ENCODE measurements at places on chromosomes 4 and X.

DNA sequence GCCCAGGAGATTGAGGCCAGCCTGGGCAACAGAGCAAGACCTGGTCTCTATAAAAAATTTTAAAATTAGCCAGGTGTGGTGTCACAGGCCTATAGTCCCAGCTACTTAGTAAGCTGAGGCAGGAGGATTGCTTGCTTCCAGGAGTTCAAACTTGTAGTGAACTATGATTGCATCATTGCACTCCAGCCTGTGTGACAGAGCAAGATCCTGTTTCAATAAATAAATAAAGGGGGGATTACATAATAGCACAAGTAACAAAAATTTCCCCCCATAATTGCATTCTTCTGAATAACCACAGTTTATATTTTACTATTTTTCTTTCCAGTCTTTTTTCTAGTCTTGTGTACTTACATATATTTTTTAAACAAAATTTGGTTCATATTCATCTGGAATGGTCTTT, 135.6 kb downstream of the CHIC2 start:
- DNase-seq: no peak

GRCh38 chrX:72019487-72019886, 108.8 kb downstream of the NHSL2 start:
- DNase-seq: no peak

DNA sequence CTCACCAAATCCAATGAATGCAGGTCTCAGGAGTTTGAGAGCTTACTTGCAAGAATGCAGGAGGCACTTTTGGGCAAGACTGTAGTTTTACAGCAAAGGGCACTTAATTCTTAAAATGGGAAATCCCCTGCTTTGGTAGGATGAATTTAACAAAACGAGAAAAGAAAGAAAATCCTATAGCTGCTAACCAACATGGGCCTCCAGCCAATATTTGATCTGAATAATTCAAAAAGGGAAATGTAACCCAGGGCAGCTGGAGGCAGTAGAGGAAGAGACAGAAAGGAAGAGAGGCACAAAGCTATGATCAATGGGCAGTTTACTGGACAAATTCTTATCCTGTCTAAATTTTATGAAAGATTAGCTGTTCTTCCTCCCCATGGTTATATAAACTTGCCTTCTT, 142.3 kb downstream of the SH3KBP1 start:
- DNase-seq: no peak

DNA sequence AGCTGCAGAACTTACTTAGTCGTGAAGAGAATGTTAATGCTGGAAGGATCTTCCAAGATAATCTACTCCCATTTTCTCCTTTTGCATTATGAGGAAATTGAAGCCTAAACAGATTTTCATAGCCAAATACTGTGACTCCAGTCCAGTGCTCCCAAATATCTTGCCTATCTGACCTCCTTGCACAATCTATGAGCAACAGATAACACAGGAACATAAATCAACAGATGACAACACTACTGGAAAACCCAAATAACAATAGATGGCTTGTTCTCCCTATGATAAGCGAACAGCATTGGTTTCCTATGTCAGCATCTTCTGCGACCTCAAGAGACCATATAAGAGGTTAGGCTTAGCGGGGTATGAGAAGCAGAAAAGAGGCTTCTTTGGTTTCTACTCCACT, 88.0 kb downstream of the CORIN start:
- no peak for DNase-seq

DNA sequence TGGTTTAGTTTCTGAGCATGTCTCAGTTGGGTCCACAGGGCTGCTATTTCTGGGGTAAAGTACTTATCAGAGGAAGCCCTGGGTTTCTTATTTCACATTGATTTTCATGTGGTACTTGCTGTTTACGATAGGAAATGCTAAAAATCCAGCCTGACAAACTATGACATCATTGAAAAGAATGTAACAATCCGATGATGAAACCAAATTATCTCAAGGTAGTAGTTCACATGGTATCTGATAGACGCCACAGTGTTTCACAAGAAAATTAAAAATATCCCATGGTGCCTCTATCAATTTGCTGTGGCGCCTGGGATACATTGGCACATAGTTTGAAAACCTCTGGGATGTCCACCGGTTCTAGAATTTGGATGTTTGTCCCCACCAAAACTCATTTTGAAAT, 418.9 kb upstream of the RPS6KA3 start:
- DNase-seq: no peak

GRCh38 chr4:53547983-53548382, 43.3 kb downstream of the LNX1 start:
- DNase-seq: no peak

GRCh38 chr4:180665994-180666824, 1577.0 kb upstream of the TENM3 start:
- DNase-seq: peak; percentile 44

DNA sequence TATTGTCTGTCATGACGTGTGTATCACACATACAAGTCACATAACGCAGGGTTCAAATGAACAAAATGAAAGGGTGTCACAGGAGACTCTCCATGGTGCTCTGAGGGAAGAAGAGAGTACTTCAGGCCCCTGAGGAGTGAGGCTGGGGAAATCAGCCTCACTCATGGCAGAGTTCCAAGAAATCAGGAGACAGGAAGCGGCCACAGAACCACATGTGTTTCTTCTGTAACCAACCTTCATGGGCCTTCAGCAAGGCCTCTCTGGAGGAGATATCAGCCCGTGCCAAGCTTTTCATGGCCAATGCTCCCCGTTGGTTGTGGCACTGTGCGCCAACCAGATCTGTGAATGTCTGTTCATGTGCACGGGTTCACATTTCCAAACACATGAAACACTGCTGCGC, 76.0 kb downstream of the NAT8L start:
- DNase-seq: no peak

GRCh38 chr4:52843351-52843750, 18.8 kb upstream of the RASL11B start:
- no peak for DNase-seq

DNA sequence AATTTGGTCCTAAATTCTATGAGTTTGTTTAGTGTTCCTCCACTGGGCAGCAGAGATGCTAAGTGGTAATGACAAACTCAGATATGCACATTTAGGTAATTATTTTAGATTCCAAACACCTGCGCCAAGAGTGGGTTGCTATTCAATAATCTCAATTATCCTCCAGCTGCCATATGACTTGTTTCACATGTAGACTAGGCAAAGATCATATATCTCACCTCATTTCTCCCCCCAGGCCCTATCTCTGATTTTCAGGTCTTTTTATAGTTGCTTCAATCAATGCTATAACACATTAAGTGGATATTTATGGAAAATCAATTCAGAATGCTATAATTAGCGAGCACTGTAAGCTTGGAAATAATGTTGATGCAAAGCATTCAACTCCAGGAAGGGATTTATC, 217.6 kb downstream of the KCTD8 start:
- DNase-seq: no peak

DNA sequence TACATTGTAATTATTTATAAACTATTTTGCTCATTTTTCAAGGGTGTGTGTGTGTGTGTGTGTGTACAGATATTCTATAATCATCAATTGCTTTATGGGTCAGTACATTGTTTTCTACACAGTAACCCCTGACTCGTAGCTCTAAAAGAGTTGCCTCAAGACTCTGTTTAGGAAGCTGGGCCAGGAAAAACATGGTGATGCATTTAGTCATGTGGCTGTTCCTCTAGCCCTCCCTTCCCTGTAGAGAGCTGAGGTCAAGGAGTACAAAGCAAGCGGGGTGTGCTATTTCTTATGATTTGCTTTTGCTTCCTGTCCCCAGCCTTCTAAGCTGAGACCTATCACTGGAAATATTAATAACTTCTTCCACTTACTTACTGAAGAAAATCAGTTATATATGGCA, 34.8 kb upstream of the SPANXD start:
- no peak for DNase-seq

Measured in neural crest cell (in vitro differentiated cells).